GM03348 (cell line): ENCODE measurements at places on chromosomes 5 and 9.

GRCh38 chr9:33785914-33786313 is 9.4 kb upstream of the PRSS3 start:
- DNase-seq = no peak

DNA sequence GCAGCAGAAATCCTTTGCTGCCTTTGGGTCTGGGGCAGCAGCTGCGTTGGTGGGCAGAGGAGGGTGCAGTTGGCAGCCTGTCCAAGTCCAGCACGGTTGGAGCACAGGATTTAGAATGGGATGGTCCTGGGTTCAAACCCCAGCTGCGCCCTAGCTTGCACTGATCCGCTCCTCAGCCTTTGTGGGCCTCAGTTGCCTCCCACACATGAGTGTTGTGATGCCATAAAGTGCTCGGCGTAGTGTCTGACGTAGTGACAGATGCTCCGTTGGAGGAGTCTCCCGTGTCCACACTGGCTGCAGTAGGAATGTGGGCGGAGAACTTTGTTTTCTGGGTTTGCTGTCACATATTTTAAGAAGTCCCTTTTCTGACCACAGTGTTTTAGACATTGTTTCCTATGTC is 36.0 kb downstream of the SLC46A2 start:
- DNase-seq = no peak

DNA sequence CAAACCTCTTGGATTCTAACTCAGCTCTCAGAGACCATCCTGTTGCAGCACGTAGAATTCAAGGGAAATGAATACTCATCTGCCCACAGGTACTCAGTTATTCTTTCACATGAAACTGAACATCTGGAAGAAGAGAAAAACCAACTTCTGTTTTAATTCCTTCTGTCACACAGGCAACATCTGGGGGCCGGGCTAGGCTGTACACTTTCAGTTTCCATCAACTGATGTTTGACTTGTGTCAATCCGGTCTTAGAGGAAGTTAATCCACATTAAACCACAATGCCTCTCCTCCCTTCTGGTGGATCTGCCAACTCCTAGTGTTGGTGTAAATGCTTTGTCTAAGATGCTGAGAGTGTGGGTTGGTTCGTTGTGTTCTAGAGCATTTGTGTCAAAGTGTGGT is 17.6 kb downstream of the DMRT3 start:
- DNase-seq = no peak

DNA sequence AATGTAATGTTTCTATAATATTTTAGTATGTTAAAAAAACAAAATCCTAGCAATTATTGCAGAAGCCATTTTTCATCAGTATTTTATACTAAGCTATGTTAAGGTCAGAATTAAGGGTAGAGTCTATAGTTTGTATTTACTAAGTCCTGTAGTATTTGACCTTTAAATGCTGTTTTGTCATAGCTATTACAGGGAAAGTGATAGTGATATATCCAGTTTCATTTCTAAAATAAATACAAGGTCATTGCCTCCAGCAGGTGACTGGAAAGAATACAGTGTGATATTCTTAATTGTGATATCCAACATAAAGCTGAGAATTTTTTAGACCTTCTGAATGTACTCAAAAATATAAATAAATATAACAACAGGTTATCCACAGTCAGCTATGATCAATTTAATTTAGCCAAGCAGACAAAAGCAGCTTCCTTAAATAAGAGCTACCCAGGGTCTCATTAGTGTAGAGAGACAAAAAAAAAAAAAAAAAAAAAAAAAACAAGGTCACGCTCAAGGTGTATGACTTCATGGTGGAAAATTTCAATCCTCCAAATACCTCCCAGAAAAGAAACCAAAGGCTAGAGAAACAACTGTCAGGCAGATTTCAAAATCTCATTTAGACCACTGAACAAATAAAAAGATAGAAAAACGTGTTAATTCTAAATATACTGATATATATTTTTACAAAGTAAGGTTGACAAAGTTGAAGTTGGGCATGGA is 278.7 kb downstream of the HCN1 start:
- no peak for DNase-seq

GRCh38 chr9:115171921-115172388 is 54.0 kb upstream of the TNC start:
- DNase-seq = no peak

GRCh38 chr9:34123682-34124081 is 2.8 kb downstream of the DCAF12 start:
- DNase-seq = no peak

DNA sequence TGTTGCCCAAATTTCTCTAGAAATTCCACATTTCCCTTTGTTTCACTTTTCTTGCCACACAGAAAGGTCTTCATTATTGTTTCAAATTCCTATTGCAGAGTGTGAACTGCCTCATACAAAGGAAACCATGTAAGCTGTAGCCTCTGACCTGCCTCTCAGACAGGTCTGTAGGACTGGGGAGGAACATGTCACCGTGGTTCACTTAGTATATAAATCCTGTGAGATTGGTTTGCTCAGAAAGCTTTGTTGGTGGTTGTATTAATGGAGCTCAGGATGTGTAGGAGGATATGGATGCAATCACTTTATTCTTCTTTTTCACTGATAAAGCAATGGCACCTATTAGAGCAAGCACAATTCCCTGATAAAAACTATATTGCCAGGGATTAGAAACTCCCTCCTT is 4.2 kb downstream of the SGCD start:
- DNase-seq = no peak

DNA sequence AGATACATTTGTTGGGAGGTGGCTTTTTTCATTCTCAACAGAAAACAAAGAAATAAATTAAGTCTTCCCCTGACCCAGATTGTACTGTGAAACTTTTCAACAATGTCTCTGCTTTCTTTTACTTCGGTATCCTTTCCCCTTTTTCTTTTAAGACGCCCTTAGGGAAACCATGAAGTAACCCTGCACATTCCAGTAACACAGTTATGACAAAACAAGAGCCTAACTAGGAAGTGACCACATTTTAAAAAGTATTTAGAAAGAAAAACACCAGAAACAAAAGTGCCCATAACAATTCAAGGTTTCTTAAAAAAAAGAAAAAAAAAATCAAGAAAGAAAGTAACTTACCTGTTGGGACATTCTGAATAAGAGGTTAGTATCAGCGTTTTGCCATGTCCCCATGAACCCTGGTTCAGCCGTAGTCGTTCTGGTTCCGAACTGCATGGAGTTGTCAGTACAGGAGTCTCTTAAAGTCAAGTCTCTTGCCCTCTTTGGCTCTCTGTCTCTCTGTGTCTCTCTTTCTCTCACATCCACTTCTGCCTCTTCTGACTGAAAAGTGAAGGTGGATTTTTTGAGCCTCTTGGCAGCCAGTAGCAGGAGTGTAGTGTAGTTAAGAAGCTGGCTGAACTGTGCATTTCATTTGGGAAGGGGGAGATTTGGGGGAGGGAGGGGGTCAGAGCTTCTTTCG is 142.9 kb downstream of the BNC2 start:
- DNase-seq = peak; percentile 27

DNA sequence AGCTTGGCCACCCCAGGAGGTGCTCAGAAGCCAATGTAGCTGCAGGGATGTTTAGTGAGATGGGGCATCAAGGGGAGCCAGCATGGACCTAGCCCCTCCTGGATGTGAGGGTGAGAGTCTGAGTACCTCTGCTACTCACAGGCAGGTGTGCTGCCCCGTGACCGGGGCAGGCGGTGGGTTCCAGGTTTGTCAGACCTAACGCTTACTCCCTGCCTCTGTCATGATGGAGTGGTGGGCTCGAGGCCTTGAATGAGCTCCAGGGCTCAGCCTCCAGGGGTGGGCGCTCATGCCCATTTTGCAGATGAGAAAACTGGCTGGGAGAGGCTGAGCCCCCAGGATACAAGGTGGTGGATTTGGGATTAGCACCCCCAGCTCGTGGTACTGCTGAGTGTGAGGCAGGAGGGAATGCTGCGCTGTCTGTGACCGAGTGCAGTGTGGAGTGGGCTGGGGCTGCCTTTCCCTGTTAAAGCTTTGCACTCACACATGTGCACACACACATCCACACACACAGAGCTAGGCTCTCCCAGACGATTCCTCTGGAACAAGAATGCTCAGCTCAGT is 1.5 kb downstream of the RXRA start:
- DNase-seq = no peak

GRCh38 chr5:141858079-141858765 is 20.0 kb downstream of the PCDH1 start:
- DNase-seq = no peak

GRCh38 chr5:175519006-175519405 is 40.6 kb downstream of the SFXN1 start:
- DNase-seq = no peak

GRCh38 chr5:179126506-179126991 is 66.4 kb downstream of the ZNF354C start:
- no peak for DNase-seq

- DNase-seq = no peak
These were observed 322.4 kb downstream of the TMEM167A start for GRCh38 chr5:82754759-82755158.
